ENCODE measurements at places on chromosomes 11 and 22.
A peak's percentile ranks its signal among the peaks of the same experiment; 100 is the strongest.

GRCh38 chr11:61841636-61842527 lies 13.8 kb downstream of the FADS2 start:
- peak; percentile 93 for DNase-seq

DNA sequence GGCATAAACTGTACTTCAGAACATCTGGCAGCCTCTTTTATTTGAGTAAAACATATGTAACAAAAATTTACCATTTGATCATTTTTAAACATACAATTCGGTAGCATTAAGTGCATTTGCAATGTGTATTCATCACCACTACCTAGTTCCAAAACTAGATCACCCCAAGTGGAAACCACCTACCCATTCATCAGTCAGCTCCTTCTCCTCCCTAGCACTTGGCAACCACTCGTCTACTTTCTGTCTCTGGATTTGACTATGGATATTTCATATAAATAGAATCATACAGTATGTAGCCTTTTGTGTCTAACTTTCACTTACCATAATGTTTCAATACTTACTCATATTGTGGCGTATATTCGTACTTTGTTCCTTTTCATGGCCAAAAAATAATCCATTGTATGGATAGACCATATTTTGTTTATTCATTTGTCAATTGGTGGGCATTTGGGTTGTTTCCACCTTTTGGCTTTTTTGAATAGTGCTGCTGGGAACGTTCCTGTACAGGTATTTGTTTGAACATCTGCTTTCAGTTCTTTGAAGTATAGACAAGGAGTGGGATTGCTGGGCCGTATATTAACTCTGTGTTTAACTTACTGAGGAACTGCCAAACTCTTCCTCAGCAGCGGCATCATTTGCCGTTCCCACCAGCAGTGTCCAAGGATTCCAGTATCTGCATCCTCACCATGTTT lies 27.2 kb upstream of the ADORA2A start:
- no peak for DNase-seq

DNA sequence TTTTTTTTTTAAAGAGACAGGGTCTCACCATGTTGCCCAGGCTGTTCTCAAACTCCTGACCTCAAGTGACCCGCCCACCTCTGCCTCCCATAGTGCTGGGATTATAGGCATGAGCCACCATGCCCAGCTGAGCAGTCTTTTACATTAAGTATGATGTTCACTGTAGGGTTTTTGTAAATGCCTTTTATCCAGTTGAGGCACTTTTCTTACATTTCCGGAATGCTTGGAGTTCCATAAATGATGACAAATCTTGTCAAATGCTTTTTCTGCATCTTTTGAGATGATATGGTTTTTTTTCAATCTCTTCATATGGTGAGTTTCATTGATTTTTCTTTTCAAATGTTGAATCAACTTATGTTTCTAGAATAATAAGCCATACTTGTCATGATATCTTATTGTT lies 29.4 kb upstream of the CTTN start:
- DNase-seq: no peak

DNA sequence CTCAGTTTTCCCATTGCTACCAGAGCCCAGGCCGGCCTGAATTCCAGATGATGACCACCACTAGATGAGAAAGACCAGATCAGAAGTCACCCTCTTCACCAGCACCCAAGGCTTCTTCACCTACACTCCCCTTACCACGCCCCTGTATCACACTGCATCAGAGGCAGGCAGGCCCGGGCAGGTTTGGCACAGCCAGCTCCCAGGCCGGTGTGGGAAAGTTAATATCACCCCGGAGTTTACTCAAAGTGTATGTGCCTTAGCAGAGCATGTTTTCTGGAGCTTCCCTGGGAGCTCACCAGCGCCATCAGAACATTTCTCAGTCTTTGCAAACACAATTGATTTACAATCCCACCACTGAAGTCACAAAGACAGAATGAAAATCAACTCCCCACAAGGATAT lies 47.5 kb upstream of the POU2AF1 start:
- DNase-seq: no peak

DNA sequence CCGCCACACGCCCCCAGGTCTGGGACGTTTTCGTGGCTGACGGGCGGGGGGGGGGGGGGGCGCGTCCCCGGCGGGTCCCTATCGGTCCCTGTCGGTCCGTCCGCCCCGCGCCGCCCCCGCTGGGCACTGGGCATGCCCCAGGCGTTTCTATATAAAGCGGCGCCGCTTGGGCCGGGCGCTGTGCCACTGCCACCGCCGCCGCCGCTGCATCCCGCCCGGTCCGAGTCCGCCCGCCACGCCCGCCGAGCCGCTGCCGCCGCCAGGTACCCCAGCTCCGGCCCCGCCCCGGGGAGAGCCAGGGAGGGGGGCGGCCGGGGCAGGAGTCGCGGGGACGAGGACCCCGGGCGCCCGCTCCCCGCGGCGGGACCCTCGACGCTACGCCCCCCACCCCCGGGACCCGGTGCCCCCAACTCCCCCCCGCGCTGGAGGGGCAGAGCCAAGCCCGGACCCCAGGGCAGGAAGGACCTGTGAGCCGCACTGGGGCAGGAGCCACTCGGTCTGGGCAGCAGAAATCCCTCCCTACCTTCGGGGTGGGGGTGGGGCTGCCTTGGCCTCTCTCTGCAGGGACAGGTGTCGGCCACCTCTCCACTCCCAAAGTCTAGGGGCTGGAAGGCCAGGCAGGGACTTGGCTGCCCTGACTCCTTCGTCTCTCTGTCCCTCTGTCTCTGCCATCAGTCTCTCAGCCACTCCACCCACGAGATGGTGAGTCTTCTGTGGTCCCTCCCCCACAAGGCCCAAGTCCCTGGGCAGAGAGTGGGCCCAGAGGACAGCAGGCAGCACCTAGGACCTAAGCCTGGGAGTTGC lies at the start of gene CARNS1:
Gene CARNS1 (plus strand): TSS at position 178 of the 804 bp plus-strand sequence. CDS start 522 bp downstream, at position 700.
- no peak for DNase-seq

DNA sequence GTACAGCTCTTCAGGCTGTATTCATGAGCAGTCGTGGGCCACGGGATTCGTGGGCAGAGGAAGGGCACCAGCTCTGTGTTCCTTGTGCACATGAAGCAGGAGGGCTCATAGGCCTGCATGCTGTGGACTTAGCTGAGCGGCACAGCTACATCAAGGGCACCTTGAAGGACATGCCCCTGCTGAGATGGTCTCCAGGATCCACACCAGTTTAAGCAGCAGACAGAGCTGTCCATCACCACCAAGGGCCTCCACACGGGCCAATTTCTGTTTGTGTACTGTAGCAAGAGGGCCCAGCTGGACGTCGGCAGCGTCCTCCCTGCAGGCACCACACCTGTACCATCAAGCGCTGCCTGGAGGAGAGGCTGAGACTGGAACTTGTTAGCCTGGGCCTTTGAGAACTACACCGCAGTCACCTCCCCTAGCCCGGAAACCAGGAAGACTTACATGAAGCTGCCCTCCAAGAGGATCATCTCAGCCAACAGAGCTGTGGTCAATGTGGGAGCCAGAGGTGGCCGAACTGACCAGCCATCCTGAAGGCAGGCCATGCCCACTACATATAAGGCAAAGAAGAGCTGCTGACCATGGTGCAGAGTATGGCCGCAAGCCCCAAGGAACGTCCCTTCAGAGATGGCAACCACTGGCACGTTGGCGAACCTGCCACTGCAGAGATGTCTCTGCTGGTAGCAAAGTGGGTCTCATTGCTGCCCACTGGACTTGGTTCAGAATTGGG lies 32.7 kb upstream of the GNB1L start:
- DNase-seq: no peak

DNA sequence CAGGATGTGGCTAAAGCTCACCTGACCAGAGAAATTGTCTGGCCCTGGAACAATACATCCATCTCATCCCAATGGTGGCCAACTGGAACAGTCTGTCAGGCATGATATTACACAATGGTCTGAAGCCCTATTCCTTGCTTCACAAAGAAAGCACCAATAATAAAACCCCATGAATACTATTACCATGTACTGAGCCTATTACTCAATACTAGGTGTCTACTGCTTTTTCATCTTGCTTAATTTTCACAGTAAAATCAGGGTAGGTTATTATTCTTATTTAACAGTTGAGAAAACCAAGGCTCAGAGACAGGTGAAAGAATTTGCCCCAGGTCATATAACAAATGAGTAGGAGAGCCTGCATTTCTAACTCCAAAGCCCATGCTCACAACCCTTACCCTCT lies 68.9 kb upstream of the CAPRIN1 start:
- no peak for DNase-seq

GRCh38 chr11:66676282-66676919 lies 1.3 kb downstream of the RBM4B start:
- no peak for DNase-seq

DNA sequence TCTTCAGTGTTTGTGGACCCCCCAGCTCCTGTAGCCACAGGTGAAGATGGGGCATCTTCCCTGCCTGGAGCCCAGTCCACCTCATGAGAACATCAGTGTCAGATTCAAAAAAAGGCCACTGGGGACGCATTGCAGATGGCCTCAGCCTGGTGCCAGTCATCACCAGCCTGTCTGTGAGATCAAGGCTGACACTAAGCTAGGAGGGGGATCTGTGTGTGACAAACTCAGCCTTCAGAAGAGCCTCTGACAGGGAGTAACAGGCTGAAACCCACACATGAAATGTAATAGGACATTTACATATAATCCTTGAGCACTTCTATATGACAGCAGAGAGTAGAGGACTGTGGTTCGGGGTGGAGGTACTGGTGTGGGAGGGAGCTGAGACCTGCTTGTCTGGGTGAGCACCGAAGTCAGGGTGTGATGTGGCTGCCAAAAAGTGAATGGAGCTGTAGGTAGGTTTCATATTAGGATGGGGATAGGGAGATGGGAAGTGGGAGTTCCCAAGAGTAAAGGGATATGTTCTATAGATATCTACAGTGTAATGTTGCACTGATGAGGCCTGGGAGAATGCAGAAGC lies 20.5 kb upstream of the CCDC134 start:
- DNase-seq: no peak

- peak; percentile 79 for DNase-seq
Observed at GRCh38 chr22:46150034-46150654, at the start of gene PPARA. PPARA (plus strand) TSS chr22:46150526; CDS start chr22:46198384, 47,858 bp downstream.

DNA sequence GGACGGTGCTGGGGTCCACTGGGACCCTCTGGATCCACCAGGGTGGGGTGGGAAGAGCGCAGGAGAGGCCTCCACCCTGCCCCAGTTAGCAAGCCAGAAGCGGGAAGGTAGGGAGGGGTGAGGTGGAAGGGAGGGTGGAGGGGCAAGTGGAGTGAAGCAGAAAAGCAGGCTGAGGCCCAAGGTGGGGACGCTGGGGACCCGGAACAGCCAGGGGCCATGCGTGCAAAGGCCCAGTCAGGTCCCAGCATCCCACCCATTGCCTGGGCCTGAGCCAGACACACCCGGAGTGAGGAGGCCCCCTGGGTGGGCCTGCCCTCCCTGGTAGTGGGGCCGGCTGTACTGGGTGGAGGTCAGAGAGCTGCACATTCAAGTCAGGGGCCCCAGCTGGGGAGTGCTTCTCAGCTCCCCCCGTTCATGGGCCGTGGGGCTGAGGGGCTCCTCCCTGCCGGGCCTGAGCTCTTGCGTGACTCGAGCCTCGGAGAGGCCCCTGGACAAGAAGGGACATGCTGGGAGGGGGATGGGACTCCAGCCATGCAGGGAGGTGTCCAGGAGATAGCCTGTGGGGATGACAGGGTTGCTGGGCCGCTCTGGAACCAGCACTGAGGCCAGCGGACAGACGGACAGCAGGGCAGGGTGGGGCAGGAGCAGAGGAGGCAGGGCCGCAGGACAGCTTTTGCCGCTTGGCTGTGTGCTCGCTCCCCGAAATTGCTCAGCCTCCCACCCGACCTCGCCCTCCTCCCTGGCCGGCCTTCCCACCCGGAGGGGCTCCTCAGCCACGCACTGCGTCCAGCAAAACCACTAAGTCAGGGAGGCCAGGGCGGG lies 7.7 kb downstream of the TNNT3 start:
- no peak for DNase-seq

DNA sequence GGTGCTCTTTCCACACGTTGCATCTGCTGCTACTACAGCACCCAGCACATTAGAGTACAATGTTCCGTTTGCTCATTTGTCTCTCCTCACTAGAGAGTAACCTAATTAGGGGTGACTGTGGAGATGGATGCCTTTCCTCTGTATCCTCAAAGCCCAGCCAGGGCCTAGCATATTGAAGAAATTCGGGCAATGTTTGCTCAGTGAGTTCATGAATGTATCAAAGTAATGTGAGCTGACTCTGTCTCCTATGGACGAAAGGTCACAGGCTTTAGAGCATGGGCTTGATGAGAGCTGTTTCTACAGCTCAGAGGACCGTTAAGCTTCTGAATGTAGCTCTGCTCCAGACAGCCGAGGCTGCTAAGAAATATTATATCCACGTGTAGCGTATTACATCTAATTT lies 67.5 kb downstream of the C11orf58 start:
- DNase-seq: no peak

DNA sequence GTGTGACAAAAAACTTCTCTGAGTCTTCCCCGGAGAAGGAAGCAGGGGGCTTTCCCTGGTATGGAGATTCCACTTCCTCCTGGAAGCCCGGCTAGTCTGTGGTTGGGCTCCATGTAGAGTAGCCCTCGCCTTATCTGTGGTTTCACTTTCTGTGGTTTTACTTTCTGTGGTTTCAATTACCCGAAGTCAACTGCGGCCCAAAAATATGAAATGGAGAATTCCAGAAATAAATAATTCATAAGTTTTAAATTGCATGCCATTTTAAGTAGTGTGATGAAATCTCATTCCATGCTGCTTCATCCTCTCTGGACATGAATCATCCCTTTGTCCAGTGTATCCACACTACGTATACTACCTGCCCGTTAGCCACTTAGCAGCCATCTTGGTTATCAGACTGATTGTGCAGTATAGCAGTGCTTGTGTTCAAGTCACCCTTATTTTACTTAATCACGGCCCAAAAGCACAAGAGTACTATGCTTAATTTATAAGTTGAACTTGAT lies 275.0 kb upstream of the SESN3 start:
- DNase-seq: peak; percentile 84

DNA sequence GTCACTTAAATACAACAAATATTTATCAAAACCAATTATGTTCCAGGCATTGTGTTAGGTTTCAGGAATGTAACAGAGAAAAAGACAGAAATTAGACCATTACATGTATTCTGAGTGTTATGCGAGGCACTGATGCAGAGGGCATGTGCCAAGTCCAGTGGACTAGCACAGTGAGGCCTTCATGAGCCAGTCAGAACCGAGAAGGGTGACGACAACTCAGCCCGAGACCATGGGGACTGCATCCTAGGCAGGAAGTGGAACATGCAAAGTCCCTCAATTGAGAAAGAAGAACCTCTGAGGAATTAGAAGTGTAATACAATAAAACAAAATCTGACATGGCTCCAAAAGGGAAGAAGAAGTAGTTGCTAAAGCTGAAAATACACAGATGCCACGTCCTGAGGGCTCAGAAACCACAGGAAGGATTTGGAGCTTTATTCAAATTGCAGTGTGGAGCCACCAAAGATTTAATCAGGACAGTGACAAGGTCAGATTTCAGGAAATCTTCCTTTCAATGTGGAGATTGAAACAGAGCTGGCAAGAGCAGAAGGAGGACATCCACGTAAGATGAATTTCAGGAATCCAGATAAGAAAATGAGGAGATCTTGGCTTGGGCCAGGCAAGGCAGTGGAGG lies 529.6 kb downstream of the NTM start:
- DNase-seq: no peak
